ENCODE measurements at places on chromosomes 13 and 19.

DNA sequence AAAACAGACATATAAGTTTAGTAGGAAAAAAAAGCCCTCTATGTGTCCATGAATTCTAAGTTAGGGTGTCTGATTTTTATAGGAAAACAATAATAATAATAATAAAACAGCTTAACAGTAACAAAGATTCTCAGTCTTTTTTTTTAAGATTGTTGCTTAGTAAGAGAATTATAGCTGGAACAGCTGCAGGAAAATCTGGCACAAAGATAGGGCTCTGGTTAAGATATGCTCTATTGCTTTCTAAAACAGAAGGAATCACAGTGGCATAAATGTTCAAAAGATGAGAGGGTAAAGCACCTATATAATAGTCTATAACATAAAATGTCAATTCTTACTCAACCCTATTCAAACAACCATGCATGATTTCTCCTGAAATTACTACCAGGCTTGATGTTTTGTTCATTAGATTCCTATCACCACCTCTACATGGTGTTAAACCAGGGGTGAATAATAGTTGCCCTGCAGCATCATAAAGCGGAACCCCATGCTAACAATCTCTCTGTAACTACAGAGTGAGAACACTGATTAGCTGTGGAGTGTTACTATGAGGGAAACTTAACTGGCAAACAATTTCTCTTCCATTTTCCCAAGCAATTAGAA, 541.4 kb upstream of the MIR17HG start:
- DNase-seq = no peak

GRCh38 chr13:110542169-110542796, 19.2 kb downstream of the RAB20 start:
- DNase-seq = no peak

DNA sequence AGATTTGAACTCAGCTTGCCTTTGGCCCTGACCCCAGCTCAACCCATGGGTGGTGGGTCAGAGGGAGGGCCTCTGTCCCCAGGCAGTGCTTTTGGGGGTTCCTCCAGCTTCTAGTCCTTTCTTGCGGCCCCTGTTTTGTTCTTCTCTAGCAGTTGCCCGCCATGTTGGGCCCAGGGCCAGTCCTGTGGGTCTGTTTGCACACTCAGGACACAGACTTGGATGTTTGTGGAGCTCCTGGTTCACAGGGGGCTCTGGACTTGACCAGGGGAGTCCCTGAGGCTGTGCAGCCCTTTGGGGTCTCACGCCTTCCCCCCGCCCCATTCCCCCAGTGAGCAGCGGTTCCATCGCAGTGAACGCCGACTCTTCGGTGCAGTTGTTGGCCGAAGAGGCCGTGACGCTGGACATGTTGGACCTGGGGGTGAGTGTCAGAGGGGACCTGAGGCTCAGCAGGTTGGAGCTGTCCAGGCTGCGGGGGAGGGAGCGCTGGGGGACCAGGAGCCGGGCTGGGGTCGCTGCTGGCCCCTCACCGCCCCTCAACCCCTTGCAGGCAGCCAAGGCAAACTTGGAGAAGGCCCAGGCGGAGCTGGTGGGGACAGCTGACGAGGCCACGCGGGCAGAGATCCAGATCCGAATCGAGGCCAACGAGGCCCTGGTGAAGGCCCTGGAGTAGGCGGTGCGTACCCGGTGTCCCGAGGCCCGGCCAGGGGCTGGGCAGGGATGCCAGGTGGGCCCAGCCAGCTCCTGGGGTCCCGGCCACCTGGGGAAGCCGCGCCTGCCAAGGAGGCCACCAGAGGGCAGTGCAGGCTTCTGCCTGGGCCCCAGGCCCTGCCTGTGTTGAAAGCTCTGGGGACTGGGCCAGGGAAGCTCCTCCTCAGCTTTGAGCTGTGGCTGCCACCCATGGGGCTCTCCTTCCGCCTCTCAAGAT, 2.5 kb downstream of the ATP5F1D start:
- peak; percentile 78 for DNase-seq

DNA sequence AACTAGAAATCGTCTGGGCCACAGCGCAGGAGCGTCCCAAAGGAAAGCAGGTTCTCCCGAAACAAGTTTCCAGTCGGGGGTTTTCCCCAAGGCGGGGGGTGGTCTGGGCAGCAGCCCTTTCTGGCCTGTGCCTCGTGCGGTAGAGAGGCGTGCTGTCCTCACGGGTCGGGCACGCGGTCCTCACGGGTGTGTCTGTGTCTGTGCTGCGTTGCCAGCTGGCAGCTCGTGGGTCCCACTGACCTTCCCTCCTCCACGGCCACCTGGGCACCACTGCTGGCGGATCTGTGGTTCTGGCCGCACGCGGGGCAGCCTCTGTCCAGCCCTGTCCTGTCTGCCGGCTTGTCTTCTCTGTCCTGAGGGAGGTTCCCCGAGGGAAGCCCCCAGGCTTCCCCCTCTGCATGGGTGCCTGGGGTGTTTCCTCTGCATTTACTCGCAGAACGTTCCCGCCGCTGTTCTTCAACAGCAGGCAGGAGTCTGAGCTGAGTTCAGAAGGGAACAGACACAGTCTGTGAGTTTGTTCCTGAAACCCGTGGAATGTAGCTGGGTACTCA, 98.2 kb upstream of the MCF2L start:
- DNase-seq = no peak

GRCh38 chr19:42816894-42817293, 51.4 kb upstream of the PSG8 start:
- DNase-seq = no peak

- DNase-seq = no peak
These were observed 10.0 kb upstream of the ZNF443 start for GRCh38 chr19:12450844-12451243.

DNA sequence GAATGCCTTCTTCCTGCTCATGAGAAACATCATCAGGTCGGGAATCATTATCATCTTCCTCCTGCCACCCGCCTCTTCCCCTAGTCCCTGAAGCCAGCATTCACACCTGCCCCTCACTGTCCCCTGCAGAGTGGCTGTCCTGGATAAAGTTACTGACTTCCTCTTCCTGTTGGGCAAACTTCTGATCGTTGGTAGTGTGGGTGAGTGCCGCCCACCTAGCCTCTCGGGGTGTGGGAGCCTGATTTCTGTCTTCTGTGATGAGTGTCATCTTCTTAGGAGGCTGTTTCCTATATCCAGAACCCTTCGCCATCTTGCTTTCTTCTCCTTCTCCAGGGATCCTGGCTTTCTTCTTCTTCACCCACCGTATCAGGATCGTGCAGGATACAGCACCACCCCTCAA, 12.5 kb downstream of the SLC44A2 start:
- DNase-seq = no peak

DNA sequence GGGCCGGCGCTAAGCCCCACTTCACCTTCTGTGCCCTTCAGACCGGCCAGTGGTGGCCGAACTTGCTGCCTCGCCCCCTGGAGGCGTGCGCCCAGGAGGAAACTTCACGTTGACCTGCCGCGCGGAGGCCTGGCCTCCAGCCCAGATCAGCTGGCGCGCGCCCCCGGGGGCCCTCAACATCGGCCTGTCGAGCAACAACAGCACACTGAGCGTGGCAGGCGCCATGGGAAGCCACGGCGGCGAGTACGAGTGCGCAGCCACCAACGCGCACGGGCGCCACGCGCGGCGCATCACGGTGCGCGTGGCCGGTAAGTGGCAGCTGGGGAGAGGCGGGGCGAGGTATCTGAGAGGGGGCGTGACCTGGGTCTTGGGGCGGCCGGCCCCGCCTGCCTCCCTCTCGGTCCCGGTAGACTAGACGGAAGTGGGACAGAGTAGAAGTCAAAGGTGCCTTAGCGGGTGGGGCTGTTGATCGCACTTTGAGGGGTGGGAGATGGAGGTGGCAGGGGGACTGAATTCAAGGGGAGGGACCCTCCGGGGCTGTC, 5.6 kb downstream of the ICAM5 start:
- DNase-seq = no peak

- DNase-seq = no peak
These were observed 58.3 kb upstream of the CLDN10 start for GRCh38 chr13:95494082-95494681.

- no peak for DNase-seq
These were observed 743 bp downstream of the CHAF1A start for GRCh38 chr19:4403005-4403761.

DNA sequence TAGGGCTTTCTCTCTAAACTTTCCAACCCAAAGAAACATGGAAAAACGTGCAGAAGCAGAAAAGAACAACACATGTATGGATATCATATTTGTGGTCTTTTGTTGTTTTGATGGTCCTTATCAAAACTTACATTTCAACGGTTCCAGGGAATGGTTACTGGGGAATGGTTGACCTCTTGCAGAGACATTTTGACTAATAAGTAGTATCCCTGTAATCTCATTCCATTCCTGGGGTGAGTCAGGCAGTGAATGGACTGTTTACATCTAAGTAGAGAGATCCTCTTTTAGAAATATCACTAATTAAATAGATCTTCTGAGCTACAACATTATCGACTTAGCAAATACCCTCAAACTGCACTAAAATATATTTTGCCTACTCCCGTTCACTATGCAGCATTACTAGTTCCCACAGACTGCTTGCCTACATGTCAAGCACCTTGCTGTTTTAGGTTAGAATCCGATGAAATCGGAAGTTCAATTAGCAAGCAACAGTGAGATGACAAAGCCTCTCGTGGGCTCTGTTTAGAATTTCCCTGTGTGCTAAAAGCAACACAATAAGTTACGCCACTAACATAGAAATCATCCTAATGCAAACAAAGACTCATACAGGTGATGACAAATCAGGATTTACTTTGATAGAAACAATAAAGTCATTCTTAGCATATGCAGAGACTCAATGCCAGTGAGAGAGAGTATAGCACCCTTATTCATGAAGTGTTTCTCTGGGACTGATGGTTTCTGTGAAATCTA, 797.7 kb upstream of the ARGLU1 start:
- no peak for DNase-seq

DNA sequence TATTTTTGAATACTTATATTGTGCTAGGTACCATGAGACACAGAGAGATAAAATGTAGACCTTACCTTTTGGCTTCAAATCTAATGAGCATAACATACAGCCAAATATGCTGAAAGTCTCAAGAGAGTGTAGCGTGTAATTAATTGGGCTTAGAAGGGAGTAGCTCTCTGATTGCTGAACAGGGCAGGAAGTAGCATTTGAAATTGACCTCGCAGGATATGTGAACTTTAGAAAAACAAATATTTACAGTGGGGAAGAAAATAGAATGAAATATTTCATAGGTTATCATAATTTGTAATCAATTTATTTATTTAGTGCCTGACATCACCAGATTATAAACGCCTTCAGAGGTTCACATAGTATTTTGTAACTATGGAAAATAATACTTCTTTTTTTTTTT, 327.1 kb downstream of the RFC3 start:
- DNase-seq = no peak

DNA sequence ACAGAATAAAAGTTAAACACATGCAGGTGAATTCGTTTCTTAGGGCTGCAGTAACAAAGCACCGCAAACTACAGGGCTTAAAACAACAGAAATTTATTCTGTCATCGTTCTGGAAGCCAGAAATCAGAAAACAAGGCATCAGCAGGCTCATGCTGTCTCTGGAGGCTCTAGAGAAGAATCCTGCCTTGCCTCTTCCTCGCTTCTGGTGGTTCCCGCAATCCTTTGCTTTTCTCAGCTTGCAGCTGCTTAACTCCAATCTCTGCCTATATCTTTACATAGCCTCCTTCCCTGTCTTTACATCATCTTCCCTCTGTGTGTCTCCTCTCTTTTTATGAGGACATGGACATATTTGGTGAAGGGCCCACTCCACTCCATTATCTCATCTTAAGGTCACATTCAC, 6.2 kb upstream of the NBEA start:
- no peak for DNase-seq

GRCh38 chr13:43246382-43246781, 223.0 kb downstream of the DNAJC15 start:
- DNase-seq = no peak

- no peak for DNase-seq
These were observed 284.7 kb downstream of the TSHZ3 start for GRCh38 chr19:31064491-31064890.

DNA sequence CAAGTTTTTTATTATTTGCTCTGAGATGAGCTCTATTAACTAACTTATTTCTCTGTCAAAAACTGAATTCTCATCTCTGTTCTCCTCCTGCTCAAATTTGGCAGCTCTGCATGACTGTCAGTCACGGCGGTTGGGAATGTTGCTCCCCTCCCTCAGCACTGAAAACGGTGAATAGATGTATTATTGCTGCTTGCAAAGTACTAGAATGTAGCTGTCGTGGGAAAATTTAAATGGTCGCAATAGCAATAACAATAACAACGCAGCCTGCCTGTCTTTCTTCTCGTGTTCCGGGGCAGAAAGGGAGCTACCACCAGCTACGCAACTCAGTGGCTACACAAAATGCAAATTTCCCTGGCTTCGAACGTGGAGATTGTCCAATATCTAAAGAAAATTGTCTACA, 125.6 kb upstream of the FRY start:
- no peak for DNase-seq

- no peak for DNase-seq
These were observed 1181.9 kb downstream of the OLFM4 start for GRCh38 chr13:54210397-54211049.

- DNase-seq = no peak
These were observed 298.8 kb downstream of the SHISA2 start for GRCh38 chr13:25752957-25753551.

- no peak for DNase-seq
These were observed 100.7 kb downstream of the SERP2 start for GRCh38 chr13:44474122-44474910.

GRCh38 chr13:39618561-39618960, 15.6 kb upstream of the LHFPL6 start:
- DNase-seq = no peak

DNA sequence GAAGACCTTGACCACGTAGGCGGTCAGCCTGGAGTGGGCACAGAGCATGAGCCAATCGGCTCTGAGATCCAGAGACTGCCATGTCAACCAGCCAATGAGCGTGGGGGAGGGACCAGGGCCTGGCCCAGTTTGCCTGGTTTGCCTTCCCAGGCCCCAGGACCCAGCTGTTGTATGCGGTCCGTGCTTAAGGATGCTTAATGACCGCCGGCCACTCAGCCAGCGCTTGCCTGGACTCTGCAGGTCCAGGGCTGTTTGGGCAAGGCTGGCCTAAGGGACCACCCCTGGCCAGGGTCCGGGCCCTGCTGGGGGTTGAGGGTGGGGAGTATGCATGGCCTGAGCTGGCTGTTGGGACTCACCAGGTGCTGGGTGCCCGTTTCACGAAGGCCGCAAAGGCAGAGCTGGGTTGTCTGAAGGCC, 23.1 kb upstream of the TNFSF14 start:
- no peak for DNase-seq

GRCh38 chr13:98944336-98944735, 33.5 kb downstream of the DOCK9 start:
- DNase-seq = no peak

DNA sequence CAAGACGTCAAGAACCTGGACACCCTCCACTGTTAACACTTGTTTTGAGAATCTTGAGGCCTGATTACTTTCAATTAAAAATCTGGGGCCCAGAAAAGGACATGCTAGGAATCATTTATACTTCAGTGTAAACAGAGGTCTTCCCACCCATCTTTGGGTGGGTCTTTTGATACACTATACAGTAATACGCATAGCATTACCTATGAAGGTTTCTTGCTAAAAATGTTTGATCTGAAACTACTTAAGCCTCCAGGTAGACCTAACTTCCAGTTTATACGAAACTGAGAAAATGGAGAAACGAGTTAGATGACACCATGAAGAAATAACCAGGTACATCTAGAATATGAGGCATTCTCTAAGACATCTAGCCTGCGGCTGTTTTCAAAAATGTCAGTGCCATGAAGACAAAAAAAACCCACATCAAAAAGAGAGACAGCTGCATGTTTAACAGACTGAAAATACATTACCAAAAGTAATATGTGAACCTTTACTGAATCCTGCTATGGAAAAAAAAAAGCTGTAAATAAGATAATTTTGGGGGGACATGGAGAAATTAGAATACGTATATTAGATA, 36.6 kb downstream of the TGDS start:
- no peak for DNase-seq

GRCh38 chr19:9354651-9355050, 8.2 kb upstream of the ZNF177 start:
- DNase-seq = no peak
